Stimulated activated CD8-positive, alpha-beta memory T cell treated with anti-CD3 and anti-CD28 coated beads, Interleukin-12 subunit alpha, Interleukin-12 subunit beta, amount 100 ng/mL, for 4 hours (primary cell): ENCODE measurements at places on chromosomes 4 and X.

DNA sequence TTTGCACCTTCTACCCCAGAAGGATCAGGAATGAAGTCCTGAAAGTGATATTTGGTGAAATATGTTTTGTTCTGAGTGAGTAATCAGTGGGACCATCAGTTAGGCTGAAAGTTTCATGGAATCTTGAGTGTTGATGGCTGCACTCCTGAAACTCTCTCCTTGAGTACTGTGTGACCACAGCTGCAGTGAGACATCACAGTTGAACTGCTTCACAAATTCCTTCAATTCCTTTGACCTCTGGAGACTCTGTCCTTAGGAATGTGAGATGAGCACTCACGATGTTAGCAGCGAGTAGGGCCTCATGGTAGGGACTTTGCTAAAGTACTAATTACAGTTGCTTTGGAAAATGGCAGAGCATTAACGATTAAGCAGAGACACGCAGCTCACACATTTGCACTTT is 142.9 kb upstream of the SLC4A4 start:
- no peak for DNase-seq

DNA sequence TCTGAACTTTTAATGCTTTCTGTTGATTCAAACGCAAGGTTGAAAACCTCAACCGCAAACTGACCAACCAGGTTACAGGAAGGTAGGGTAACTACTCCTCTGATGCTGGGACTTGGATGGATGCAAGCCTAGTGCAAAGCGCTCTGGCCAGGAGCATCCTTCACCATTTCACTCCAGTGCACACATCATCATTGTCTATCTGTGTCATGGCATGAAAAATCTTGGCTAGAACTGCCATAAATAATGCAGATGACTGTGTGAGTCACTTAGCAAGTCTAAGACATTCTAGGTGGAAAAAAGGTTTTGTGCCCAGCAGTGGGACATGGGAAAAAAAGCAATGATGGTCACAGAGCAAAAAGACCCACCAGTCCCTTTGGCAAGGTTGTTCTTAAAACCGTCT is 10.9 kb downstream of the ADGRA3 start:
- no peak for DNase-seq

DNA sequence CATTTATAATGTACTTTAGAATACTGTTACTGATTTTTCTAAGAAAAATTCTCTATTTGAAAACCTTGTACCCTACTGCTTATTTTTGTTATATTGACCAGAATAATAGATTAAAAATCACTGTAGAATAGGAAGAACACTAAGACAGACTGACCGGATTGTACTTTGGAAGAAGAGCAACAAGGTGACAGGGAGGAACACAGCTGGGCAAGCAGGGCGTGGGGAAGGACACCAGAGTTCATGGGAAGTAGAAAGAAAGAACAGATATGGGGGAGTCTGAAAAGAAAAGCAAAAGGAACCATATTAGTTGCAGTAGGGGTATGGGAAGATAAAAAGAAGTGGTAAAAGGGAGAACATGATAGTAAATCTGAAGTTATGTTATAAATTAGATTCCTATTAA is 38.6 kb downstream of the TXK start:
- DNase-seq: no peak

DNA sequence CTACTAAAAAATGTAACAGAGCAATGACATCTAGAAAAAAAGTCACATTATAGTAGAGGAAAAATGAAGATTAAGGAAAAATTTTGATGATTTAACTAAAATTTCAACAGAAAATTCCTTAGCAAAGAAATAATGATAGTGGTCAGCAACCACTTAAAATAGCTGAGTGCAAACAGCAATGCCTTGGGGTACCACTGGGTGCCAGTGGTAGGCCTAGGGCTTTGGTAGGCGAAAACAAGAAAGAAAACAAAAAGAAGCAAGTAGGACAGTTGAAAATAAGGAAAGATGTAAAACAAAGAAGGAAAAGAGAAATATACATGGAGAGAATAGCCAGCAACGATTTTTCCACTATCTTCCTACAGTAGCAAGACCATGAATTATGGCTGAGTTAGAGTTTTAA is 313.5 kb upstream of the IRS4 start:
- no peak for DNase-seq

DNA sequence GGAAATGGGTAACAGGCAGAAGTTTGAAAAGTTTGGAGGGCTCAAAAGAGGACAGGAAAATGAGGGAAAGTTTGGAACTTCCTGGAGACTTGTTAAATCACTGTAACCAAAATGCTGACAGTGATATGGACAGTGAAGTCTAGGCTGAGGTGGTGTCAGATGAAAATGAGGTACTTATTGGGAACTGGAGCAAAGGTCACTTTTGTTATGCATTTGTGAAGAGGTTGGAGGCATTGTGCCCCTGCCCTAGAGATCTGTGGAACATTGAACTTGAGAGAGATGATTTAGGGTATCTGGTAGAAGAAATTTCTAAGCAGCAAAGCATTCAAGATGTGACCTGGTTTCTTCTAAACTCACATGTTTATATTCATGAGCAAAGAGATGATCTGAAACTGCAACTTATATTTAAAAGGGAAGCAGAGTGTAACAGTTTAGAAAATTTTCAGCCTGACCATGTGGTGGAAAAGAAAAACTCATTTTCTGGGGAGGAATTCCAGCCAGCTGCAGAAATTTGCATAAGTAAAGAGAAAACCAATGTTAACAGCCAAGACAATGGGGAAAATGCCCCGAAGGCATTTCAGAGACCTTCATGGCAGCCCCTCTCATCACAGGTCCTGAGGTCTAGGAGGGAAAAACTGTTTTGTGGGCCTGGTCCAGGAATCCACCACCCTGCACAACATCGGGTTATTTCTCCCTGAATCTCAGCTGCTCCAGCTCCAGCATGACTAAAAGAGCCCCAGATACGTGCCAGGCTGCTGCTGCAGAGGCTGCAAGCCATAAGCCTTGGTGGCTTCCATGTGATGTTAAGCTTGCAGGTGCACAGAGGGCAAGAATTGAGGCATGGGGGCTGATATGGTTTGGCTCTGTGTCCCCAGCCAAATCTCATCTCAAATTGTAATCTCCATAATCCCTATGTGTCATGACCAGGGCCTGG is 632.5 kb upstream of the GNPDA2 start:
- no peak for DNase-seq

DNA sequence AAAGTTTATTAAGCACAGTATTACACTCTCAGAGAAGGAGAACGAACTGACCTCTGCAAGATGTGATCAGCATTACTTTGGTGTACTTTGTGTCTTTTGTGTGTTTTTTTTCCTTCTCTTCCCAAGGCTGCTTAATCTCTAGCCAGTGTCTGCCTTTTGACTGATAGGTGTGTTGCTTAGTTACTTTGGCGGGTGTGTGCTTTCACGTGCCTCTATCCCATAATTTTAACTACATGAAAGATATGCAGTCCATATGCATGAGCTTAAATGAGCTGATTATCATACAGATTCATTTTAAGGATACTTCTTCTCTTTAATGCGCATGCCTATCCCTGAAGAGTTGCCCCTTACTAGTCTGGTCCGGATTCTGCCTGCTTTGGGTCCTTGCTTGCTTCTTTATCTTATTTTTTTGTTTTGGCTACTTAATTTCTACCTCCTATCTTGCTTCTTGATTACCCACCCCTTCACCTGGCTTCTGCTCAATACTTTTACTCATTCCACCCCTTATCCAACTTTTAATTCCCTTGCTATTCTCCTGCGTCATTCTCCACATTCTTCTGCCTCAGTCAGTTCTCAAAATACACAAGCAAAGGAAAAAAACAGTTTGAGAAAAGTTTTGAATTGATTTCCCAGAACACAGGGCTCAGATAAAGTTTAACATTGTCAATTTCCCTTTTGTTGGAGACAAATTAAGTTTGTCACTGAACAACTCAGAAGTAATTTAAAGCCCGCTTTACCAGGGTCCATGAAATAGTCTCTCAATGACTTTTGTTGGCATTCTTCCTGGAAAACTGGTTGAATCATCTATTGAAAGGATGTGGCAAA is 182.0 kb downstream of the TENT5D start:
- DNase-seq: no peak

- no peak for DNase-seq
Measured at GRCh38 chr4:41221850-41222645, 7.7 kb upstream of the APBB2 start.

GRCh38 chr4:41524425-41524824 is 13.5 kb upstream of the LIMCH1 start:
- DNase-seq: no peak

- DNase-seq: no peak
Measured at GRCh38 chrX:65072590-65072989, 96.3 kb upstream of the ZC4H2 start.

DNA sequence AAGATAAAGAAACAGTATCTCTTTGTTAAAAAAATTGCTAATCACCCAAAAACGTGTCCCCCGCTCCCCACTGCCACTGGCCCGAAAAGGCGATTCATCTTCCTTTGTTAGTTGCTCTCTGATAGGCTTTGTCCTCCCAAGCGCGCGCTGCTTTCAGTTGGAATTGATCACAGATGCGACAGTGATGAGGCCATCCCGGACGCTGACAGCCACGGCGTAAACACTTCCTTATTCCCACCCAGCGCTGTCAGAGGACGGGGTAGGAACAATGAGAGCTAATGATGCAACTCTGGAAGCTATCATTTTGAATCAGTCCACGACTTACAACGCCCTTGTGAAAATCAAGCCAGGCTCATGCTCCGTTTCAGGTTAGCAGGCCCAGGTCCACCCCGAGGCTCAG is 21.4 kb downstream of the SOD3 start:
- DNase-seq: no peak

DNA sequence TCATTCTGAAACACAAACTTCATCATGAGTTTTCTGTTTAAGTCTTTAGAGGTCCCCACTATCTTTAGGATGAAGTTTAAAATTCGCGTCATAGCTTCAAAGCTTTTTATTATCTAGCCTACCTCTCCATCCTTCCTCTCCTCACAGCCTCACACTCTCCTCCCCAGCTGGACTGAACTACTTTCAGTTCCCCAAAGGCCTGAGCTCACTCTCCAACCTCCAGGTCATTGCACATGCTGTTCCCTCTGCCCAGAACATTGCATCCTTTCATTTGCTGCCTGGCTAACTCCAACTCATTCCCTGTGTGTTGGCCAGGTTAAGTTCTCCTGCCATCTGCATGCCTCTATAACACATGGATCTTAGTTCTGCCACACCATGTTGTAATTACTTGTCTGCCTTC is 2.9 kb upstream of the OTUD5 start:
- no peak for DNase-seq
